ENCODE measurements at places on chromosomes 5 and 9.
A peak's percentile ranks its signal among the peaks of the same experiment; 100 is the strongest.

GRCh38 chr5:60018091-60018490 is 124.6 kb upstream of the PDE4D start:
- no peak for DNase-seq

- peak; percentile 65 for DNase-seq
These were observed 20.4 kb downstream of the GNPDA1 start for GRCh38 chr5:141992349-141992963.

DNA sequence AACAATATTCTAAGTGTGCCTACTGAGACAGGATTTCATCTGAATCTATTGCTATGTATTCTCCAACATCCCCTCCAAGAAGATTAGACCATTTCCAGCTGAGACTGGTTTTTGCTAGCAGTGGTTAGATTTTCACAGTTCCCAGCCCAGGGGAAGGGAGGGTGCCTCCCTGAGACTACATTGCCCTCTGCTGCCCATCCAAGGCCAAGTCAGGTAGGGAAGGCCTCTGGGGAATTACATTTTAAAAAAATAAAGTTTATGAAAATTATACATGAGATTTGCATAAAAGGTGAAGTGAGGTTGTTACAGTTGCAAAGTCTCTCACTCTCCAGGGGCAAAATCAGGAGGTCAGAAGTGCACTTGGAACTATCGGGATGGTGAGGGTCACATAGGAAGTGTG is 28.0 kb upstream of the SYK start:
- peak; percentile 3 for DNase-seq

DNA sequence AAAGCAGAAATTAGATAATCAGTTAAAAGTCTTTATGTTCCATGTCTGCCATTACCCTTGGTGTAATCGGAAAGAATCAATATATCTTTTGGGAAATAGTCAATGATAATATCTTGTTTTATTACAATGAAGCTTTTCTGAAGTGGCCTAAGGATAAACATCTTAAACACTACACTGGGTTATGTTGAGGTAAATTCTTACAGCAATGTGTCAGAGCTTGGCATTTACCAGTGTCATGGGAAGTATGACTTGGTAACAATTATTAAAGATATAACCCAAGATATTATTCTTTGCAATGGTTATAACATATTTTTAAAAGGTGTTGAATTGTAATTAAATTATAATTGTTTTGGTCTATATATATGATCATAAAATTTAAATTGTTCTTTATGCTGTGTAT is 84.7 kb downstream of the CFAP95 start:
- DNase-seq = no peak

GRCh38 chr5:140967226-140967893 is 1.1 kb downstream of the PCDHAC2 start:
- no peak for DNase-seq

GRCh38 chr5:15574806-15575325 is 74.9 kb downstream of the FBXL7 start:
- DNase-seq = no peak

DNA sequence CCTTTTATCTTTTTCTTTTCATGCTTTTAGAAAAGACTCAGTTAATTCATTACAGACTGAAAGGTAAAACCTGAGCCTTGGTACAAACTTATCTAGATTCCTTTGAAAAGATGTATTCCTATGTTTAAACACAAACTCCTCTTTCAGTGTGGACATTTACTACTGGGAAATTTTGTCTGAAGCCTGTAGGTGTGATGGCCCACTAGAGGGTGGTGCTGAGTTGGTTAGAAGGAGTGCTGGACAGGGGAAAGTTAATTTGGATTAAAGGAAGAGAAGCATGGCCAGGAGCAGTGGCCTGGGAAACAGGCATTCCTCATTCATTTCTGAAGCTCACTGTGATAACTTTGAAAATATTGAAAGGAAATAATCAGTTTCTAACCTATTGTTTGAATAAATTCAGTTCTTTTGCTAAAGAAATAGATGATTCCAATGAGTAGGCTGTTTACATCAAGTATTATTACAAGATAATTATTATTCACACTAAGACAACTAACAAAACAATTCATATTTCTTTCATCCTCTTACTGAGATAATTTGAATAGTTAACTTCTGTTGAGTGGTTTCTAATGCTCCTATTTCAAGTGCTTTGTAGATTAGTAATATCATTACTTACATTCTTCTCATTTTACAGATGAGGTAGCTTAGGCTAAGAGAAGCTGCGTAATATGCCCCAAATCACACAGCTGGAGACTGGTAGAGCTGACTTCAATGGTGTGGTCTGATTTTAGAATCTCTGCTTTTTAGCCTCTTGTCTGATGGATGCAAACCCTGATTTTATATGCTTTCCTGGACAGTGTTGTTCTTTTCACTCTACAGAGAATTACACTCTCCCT is 150.9 kb downstream of the ADGRV1 start:
- peak; percentile 51 for DNase-seq

GRCh38 chr9:136856079-136856476 is 3.9 kb downstream of the MAMDC4 start:
- no peak for DNase-seq

DNA sequence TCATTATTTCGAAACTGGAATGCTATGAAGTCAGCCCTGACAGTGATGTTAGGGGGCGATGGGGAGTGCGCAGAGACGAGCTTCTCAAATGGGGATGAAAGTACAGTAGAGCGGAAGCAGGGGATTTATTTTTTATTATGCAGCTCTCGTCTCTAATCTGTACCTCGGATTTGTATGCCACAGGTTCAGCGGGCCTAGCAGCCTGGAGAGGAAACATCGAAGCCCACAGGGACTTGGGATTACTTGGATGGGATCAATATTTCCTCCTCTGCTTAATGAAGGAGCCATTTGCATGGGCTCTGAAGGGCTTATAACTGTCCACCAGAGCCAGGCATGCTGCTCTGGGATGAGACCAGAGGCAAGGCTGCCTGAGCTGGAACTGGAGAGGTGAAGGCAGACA is 133.5 kb upstream of the RAPGEF1 start:
- no peak for DNase-seq

GRCh38 chr9:105608721-105609598 is 51.0 kb downstream of the FKTN start:
- DNase-seq = peak; percentile 29

GRCh38 chr5:172985596-172985995 is 2.0 kb downstream of the ATP6V0E1 start:
- DNase-seq = no peak

GRCh38 chr9:93058355-93059010 is at the start of gene SUSD3:
TSS of gene SUSD3 (plus strand) at chr9:93058701. CDS start at chr9:93058743, 42 bp downstream.
- no peak for DNase-seq

DNA sequence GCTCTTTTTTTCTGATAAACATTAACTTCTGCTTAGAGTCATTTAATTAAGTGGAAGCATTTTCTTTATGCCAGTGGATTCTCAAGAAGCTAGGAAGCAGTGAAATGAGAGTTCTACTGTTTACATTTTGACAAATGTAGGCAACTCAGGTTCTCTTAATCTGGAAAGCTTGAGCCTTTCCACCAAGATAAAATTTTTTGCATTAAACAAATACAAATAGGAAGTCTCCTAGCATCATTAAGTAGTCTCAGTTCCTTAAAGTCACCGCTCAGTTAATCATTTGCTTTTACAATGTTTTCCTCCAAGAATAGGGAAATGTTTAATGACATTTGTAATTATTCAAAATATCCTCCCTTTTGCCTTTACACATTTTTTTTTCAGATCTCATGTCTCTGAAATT is 290.4 kb upstream of the PDE4D start:
- no peak for DNase-seq

- peak; percentile 8 for DNase-seq
These were observed 693 bp downstream of the DPYSL3 start for GRCh38 chr5:147509041-147509709.

DNA sequence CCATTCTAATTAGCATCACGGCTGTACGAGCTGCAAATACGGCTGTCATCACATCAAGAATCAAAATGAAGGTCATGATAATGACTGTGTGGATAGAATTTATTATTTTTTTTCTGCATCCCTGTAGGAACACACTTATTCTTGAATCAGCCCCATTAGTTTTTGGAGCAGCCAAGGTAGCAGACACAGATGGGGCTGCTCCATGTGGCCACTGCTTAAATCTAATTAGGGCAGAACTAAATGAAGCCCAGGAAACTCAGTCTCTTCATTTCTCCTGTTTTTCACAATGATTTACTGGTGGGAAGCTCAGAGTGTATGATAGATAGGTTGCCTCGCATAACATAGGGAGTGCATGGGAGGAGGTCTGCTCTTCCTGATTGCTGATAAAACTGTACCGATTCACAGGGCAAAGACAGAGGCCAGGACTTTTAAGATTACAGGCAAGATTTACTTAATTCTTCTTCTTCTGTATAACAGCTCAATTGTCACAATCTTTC is 275.5 kb downstream of the GLIS3 start:
- DNase-seq = peak; percentile 89

GRCh38 chr9:128102196-128102595 is 25.3 kb downstream of the PTGES2 start:
- no peak for DNase-seq

DNA sequence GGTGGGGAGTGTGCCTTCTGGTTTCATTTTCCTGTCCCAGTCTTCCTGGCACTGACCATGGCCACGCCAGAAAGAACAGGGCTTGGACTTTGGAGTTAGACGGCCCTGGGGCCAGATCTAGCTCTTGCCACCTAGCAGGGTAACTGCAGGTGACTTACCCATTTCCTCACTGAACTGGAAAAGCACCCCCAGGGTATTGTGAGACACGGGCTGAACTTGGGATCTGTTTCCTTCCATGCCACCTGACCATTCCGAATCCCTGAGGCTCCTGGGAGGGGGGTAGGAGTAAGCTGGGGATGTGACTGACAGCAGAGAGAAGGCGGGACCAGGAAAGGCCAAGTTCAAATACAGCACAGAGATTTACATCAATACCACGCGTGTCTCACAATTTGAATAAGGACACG is 9.4 kb downstream of the HNRNPAB start:
- DNase-seq = no peak

DNA sequence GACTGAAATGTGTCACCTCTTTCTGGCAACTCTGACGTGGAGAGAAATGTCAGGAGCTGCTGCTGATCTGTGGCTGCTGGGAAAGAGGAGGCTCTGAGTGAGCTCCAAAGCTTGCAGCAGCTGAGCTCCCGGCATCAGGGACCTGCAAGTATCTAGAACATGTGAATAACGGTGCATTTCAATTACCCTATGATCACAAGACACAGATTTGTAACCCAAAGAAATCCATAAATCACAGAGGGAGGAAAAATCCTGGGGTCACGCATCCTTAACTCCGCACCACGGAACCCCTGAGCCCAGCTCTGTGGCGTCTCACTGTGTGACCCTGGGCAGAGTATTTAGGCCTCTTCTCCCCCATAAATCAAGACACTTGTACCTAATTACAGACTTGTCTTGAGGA is 139.8 kb downstream of the IRX2 start:
- DNase-seq = no peak

GRCh38 chr5:71537687-71538086 is 49.5 kb upstream of the MCCC2 start:
- DNase-seq = no peak

DNA sequence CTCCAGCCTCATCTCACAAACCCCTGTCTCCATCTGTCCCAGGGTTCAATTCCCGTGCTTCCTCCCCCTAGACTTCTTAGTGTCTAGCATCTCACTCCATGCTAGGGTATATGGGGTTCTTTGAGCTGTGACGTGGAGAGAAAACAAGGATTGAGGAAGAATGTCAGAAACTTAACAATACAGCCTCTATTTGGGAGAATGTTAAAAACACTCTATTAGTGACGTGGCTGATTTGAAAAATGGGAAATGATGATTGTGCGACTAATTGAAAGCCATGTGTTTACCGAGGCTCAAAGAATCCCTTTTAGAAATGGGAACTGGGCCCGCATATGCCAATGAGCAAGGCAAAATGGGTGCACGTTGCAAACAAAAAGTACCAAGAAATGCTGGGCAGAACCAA is 72.7 kb upstream of the TBC1D2 start:
- DNase-seq = no peak

DNA sequence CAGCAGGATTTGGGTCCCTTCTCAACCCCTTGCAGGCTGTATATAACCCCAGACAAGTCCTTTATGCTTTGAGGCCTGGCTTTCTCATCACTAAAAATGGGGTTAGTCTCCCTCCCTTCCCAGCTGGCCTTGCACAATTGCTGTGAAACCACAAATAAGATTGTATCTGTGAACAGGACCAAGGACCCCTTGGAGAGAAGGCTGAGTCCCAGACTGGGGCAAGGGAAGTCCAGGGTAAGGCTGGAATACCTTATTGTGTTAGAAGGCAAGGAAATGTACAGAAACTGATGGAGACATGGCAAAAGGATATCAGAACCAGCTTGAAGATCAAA is 11.4 kb downstream of the MACROH2A1 start:
- DNase-seq = no peak

- DNase-seq = no peak
These were observed 203.5 kb upstream of the IER5L start for GRCh38 chr9:129381481-129381957.

DNA sequence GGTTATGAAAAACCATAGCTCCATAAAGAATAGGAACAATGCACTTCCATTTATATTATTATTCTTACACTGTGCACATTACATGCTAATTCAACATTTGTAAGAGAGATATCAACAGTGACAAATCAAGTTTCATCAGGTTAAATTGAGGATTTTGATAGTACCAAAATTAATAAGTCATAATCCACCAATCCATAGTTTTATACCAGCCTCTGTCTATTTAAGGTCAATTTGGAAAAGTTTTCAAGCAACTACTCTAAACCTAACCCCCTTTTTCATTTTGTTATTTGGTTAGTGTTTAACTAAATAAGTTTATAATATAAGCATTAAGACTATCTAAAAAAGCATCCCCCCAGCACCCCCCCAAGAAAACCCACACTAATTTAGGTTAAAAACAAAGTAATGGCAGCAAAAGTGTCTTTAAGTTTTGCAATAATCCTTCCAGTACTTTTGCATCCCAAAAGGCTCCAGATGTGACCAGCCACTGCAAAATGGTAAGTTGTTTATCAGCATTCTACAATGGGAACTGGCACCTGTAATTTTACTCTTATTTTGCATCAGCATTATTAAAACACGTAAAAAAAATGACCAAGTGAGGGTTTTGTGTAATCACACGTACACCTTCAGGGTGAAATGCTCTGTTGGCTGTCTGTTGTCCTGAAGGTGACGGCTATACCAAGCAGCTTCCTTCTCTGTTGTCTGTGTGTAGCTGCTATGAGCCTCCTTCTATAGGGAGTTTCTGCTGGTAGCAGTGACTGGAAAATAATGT is 36.8 kb upstream of the SSBP2 start:
- no peak for DNase-seq

GRCh38 chr5:159727167-159727566 is 189.1 kb upstream of the ADRA1B start:
- DNase-seq = no peak

- no peak for DNase-seq
These were observed 23.7 kb downstream of the NIPBL start for GRCh38 chr5:36900283-36900682.

GRCh38 chr5:139654871-139655491 is 6.8 kb downstream of the CXXC5 start:
- DNase-seq = no peak

Data from SK-N-DZ (cell line).